ENCODE measurements at places on chromosomes 7 and 10.
A peak's percentile ranks its signal among the peaks of the same experiment; 100 is the strongest.

DNA sequence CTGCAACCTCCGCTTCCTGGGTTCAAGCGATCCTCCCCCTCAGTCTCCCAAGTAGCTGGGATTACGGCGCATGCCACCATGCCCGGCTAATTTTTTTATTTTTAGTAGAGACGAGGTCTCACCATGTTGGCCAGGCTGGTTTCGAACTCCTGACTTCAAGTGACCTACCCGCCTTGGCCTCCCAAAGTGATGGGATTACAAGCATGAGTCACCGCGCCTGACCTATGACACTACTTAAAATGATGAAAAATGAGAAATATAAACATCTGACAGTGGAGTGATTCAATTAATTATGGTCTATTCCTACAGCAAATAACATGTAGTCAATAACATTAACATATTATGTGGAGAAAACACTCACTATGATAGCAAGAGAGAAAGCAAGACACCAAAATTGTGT is 2.2 kb downstream of the BRAT1 start:
- no peak for DNase-seq

DNA sequence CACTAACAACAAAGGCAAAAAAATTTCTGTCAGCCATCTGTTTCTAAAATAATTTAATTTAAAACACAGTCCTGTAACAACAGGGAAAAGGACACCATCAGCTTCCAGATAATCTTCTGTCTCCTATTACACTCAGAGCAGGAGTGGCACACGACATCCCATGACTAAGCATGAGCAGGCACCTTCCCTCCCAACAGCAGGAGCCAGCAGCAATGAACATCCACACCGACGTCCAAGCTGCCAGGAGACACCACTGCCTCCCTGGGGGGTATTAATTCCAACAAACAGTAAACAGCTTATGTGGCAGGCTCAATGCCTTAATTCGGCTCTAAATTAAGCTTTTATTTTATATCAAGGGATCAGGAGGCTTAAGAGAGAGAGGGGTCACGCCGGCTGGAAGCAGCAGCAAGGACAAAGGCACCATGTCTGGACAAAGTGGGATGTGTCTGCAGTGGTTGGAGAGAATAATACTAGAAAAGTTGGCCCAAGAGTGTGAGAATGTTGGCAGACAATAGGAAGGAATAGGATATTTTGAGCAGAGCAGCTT is 45.7 kb downstream of the KIAA1549 start:
- peak; percentile 43 for DNase-seq

GRCh38 chr7:104486931-104487330 is 158.5 kb downstream of the LHFPL3 start:
- DNase-seq: no peak

- DNase-seq: no peak
Measured at GRCh38 chr10:92822060-92822634, 26.2 kb upstream of the EXOC6 start.

- no peak for DNase-seq
Measured at GRCh38 chr10:3398825-3399646, 226.5 kb upstream of the PITRM1 start.

- DNase-seq: no peak
Measured at GRCh38 chr7:38317515-38317914, 44.1 kb upstream of the TARP start.

GRCh38 chr7:30348083-30348560 is 63.7 kb downstream of the ZNRF2 start:
- no peak for DNase-seq

- DNase-seq: no peak
Measured at GRCh38 chr10:129498680-129499079, 31.6 kb downstream of the MGMT start.

DNA sequence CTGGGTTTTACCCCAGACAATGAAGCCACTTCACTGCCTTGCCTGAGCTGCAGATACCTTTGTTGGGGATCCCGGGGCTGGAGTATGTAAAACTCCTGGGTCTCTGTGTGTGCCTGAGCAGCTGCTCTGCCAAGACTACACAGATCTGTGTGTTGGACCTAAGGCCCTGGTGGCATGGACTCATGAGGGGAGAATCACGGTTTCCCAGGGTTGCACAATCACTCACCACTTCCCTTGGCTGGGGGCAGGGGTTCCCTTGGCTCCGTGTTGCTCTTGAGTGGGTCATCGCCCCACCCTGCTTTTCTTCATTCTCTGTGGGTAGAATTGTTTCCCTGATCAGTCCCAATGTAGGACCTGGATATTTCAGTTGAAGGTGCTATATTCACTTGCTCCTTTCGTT is 13.9 kb upstream of the TBATA start:
- DNase-seq: no peak

GRCh38 chr10:60511477-60512229 is 122.0 kb upstream of the ANK3 start:
- DNase-seq: no peak

DNA sequence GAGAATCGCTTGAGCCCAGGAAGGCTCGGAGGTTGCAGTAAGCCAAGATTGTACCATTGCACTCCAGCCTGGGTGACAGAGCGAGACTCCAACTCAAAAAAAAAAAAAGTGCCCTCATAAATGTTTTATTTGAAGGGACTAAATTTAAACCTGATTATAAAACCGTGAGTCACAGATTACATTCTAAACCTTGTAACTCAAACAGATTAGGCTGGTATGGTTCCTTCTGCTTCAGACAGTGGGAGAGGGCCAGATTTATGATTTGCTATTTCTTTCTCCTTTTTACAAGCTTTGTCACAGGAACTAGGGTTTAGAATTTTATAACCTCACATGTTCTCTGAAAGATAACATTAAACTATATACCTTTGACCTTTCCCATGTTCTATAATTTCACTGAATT is 801.2 kb upstream of the ZWINT start:
- DNase-seq: no peak

GRCh38 chr7:42722716-42723115 is 189.2 kb downstream of the C7orf25 start:
- DNase-seq: no peak

DNA sequence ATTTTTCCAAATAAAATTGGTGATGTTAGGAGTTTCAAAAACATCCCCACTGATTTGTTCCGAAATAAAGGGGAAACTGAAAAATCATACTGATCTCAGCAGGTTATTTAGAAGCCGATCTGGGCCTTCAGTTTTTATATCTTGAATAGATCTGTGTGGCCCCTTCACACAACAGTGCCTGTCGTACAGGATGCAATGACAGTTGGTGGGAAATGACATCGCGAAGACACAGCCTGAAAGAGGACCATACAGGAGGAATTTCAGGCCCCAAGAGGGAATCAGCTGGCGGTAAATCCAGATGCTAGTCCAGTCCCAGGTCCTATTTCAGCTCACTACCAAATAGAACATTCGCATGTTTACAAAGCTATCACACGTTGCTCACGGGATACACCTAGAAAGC is 3.0 kb downstream of the H2BK1 start:
- no peak for DNase-seq

DNA sequence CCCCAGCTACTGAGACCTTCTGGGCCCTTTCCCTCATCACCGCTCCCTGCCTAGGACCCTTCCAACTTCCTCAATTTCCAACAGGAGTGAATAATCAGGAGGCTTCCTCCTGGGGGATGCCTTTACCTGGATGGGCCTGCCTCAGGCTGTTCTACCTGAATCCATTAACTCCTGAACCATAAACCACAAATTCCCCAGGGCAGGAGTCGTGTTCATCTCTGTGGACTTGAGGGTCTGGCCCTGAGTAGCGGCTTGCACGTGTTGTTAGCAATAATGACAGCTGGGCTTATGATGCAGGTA is 105.1 kb upstream of the GPR26 start:
- DNase-seq: no peak

- DNase-seq: peak; percentile 32
Measured at GRCh38 chr10:14547816-14548215, 217.1 kb upstream of the FRMD4A start.

DNA sequence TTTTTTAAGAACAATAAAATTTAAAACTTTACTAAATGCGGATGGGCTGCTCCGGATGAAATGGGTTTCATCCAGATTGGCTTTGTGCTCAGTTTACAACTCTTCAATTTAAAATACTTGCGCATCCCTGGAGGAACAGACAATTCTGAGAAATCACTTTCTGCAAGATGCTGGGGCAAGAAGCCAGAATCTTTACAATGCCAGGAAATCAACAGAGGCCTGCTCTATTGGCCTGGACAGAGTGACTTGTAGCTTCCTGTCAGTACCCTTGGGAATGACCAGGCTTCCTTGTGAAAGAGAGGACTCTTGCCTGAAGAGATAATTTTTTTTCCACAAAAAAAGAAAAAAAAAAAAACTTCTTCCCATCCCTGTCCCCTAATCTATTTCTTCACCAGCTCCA is 3.9 kb upstream of the FAM13C start:
- DNase-seq: no peak

- peak; percentile 89 for DNase-seq
Measured at GRCh38 chr7:55415173-55415778, 50.1 kb downstream of the LANCL2 start.

GRCh38 chr7:56188823-56189346 is 72.7 kb upstream of the NUPR2 start:
- no peak for DNase-seq

GRCh38 chr7:145737617-145738016 is 379.0 kb upstream of the CNTNAP2 start:
- DNase-seq: no peak
